ENCODE measurements at places on chromosomes 1 and 21.

DNA sequence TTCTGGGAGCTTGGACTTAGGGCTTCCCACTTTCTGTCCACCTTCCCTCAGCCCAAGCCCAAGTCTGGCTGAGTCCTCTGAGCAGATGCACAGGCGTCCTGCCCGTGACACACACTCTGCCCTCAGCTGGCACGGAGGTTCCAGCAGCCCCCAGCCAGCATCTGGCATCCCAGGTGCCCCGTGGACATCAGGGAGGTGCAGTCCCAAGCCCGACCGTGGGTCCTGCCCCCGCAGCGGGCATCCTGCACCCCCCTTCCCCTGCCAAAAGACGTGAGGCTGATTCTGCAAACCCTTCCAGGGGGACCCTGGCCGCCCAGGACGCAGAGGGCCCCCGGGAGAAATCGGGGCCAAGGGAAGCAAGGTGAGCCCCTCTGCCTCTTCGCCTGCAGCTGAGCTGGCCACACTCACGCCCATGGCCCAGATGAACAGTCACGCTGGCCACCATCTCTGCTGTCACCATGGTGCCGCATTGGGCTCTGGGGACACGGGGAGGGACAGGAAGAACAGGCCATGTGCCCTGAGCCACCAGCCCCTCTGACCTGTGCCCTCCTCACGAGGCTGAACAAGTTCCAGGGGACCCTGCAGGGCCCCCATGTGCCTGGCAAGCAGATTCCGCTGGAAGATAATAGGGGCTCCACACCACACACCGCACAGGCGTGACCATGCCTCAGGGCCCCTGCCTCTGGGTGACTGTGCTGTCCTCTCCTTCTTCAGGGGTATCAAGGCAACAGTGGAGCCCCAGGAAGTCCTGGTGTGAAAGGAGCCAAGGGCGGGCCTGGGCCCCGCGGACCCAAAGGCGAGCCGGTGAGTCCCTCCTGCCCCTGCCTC is 20.6 kb downstream of the COL6A2 start:
- DNase-seq, result peak; percentile 0

DNA sequence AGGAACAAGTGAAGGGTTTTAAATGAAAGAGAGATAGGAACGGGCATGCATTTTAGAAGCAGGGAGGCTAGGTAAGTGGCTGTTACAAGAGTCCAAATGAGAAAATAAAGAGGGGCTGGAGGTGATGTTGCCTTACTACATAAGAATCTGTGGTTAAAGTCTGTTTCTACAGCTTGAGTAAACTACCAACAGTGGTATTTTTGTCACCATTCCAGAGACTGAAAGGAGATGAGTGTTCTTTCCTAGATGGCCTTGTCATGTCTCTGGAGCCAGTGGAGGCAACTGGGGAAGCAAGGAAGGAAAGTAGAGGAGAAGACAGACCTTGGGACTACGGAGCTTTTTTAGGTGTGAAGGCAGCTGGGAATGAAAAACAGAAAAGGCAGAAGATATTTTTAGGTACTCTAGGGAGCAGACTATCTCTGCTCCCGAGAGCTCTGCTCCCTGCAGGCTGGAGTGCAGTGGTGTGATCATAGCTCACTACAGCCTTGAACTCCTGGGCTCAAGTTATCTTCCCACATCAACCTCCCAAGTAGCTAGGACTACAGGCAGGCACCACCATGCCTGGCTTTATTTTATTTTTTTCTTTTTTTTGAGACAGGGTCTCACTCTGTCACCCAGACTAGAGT is 12.2 kb downstream of the HDAC1 start:
- DNase-seq, result no peak

- no peak for DNase-seq
Measured at GRCh38 chr1:78277253-78277652, 213.5 kb upstream of the PTGFR start.

DNA sequence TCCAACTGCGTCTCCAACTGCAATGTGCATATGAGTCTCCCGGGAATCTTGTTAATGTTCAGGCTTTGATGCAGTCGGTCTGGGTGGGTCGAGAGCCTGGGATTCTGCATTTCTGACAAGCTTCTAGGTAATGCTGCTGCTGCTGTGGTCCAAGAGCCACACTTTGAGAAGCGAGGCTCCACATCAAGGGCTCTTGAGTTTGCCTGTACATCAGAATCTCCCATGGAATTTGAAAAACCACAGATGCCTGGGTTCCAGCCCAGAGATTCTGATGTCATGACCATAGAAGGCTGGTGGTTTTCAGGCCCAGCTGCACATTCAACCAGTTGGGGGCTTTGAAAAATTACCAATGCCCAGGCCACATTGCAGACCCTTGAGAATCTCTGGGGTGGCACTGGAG is 93.9 kb upstream of the TARDBP start:
- DNase-seq, result no peak
